Memory B cell (primary cell): ENCODE measurements at places on chromosomes 12 and 14.

GRCh38 chr14:91177073-91178034 is 63.5 kb downstream of the DGLUCY start:
- DNase-seq: peak; percentile 51

DNA sequence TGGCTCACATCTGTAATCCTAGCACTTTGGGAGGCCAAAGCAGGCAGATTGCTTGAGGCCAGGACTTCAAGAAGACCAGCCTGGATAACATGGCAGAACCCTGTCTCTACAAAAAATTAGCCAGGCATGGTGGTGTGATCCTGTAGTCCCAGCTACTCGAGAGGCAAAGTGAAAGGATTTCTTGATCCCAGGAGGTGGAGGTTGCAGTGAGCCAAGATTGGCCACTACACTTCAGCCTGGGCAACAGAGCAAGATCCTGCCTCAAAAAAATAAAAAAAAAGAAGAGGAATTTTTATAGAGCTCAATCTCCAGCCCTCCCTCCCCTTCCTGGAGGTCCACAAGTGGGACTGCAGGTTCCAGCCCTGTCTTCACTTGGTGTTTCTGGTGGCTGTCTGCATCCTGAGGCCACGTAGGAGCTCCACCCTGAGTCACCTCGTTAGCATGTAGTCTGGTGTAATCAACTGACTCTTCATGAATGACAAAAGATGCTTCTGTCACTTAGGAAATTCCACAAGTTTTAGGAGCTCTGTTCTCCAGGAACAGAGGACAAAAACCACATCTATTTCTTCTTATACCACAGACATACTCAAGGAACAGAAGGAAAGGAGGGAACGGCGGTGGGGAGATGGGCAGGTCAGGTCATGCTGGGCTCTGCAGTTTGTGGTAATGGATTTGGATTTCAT is 16.2 kb downstream of the CCDC62 start:
- DNase-seq: no peak

GRCh38 chr12:57613427-57614109 is 2.3 kb downstream of the ARHGEF25 start:
- no peak for DNase-seq

- DNase-seq: no peak
These were observed 42.9 kb upstream of the FAM222A start for GRCh38 chr12:109670731-109671130.

DNA sequence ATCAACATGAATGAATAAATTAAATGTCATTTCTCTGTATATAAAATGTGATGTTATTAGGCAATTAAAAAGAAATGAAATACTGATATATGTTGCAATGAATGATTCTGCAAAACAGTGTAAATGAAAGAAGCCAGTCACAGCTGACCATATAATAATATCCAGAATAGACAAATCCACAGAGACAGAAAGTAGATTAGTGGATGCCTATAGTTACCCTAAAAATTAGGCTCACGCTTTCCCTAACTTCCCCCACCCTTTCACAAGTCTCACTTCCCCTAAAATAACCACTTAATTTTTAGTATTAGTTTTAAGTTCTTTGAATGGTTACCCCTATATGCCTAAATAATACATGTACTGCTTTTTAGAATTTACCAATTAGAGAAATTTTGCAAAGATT is 348.9 kb upstream of the FAR2 start:
- no peak for DNase-seq

DNA sequence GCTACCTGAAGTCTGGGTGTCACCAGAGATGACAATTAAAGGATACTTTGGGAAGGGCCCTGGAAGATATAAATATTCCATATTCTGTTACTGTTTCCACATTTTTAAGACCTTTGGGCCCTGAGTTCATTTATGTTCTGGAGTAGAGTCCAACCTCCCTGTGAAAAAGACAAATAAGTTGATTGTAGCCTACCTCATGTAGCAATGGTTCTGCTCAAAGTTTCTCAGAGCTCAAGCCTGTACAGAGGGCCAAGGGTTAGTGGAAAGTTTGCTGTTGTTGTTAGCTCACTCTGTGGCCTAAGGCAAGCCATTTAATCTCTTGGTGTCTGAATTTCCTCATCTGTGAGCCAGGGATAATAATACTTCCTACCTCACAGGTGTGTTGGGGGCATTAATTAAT is 284.7 kb upstream of the DDHD1 start:
- DNase-seq: no peak

DNA sequence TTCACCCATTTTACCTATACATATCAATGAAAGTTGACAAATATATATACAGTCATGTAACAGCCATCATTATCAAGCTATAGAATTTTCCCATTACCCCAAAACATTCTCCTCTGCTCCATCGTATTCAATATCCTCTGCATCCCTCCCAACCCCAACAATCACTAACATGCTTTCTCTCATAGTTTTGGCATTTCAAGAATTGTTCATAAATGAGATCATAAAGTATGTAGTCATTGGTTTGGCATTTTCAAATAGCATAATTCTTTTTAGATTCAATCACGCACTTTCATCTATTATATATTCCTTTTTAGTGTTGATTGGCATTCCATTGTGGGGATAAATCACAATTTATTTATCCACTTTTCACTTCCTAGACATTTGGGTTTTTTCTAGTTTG is 866.0 kb upstream of the TMEM132C start:
- no peak for DNase-seq

GRCh38 chr14:58944343-58944967 is 244.0 kb upstream of the DAAM1 start:
- no peak for DNase-seq

GRCh38 chr12:119877639-119877948 is 474 bp upstream of the CIT start:
- DNase-seq: no peak

GRCh38 chr12:26938701-26939062 is 412 bp downstream of the FGFR1OP2 start:
- no peak for DNase-seq

DNA sequence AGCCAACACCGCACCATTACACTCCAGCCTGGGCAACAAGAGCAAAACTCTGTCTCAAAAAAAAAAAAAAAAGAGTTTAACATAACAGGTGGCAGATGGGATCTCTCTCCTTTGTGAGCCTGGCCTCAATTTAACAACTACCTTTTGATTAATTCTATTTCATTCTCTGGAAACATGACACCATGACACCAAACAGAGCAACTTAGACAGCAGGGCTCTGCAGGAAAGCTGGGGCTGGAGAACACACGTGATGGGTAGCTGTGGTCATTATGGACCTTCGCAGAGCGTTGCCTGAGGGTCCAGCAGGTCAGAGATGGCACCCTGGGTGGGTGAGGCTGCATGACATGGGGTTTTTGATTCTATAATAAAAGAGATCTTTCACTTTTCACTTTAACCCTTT is 1.7 kb upstream of the DGLUCY start:
- no peak for DNase-seq

DNA sequence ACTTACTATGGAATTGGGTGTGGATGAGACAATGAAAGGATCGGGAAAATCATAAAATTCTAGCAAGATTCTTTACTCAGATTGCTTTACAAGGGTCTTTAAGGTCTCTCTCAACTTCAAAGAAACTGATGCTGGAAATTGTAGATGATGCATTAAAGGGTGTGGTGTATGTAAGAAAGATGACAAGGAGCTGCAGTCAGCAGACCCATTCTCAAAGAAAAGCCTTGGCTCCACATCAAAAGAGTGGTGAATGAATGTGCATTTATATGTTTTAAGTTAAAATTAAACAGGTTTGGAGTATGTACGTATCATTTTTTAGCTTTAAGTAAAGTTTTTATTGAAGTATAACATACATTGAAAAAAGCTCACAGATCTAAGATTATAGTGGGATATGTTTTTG is 194.5 kb downstream of the C12orf75 start:
- no peak for DNase-seq

GRCh38 chr14:51482102-51482501 is 169.6 kb upstream of the FRMD6 start:
- DNase-seq: no peak

DNA sequence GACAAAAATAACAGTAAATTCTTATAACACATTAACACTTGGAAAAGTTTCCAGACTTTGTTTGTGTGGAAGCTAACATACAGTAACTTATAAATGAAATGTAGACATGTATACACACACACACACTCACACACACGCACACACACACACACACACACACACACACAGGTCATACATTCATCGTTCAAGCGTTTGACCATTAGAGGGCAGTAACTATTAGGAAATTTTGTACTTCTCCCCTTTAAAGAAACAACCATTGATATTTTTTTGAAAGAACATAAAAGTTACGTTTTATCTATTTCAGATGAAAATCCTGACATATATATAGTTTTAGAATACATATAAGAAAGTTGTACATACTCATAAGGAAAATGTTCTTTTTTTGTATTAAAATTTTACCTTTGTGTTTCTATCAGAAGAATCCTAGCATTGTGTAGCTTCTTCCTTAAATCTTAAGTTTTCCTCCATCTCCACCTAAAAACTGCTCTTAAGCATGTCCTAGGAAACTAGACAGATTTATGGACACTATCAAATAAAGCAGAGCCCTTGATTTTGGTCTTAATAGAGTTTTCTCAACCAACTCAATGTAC is 29.0 kb downstream of the PTPRQ start:
- no peak for DNase-seq

DNA sequence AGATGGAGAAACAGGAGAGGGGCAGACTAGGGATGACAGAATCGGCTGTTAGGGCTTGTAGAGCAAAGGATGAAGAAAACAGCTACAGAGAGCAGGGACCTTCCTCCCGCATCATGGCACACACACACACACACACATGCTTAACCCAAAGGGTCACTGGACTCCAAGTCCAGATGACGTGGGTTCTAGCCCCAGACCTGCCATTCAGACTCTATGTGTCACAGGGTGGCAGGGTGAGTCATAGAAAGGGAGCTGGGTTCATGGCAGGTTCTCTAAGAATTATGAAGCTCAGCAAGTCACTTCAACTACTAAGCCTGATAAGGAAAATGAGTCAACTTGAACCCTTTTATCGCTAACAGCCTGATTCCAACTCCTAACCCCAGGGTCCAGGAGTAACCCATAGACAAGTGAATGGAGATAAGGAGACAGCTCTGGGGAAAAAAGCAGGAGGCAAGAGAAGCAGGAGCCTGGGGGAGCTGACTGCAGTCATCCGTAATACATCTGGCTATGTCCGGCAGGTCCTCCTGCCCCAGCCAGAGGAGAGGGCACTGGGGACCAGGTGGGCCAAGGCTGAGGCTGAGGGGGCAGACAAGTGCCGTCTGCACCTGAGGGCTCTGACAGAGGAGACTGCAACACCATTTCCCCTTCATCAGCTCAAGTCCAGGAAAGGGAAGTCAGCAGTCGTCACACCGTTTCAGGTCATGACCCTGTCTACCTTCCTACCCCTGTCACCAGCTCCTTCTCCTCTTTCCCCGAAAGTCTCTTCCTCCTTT is 3.6 kb upstream of the TNFRSF1A start:
- DNase-seq: no peak

- DNase-seq: no peak
These were observed 232.0 kb downstream of the GRIN2B start for GRCh38 chr12:13749389-13749788.

- no peak for DNase-seq
These were observed 6.9 kb upstream of the TSPAN8 start for GRCh38 chr12:71164568-71165197.

- DNase-seq: no peak
These were observed 52.2 kb downstream of the SPATA7 start for GRCh38 chr14:88437658-88438057.

DNA sequence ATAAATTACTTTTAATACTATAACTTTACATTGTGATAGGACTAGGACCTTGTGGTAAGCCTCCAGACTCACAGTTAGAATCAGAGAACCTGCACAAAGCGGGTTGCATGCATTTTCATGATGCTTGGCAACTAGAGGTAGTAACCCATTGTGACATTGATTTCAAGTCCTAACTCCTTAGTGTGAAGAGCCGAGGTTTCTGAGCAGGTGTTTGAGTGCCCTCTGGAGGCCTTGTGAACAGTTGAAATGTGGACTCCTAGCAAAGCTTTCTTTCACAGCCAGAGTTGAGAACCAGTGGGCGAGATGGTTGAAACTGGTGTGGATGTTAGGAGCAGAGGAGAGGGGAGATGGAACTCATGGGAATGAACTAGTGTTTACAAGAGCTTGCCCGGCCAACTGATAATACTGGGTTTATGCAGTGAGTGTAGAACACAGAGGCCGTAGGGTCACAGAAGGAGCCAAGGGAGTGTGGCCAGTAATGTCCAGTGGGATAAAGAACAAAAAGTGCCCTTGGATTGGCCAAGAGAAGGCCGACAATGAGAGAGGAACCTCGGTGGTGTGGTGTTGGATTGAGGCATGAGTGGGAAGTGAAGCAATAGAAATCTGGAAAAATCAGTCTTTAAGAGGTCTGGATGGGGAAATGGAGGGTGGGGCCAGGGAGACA is 10.9 kb downstream of the ZNF664 start:
- DNase-seq: peak; percentile 32

DNA sequence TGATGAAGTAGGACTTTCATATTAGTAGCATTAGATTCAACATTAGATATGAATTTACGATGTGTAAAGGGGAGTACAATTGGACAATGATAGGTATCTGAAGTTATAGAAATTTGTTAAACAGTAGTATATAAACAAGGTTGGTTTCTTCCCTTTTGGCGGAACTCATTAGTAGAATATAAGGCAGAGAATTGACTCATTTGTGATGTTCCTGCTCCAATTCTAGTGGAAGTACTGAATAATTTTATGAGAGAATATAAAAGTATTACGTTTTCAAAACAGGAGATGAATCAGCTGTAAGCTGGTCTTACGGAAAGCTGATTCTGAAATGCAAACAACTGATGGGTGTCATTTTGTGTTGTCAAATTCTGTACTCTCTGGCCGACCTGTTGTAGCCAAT is 13.4 kb downstream of the ZC3H14 start:
- no peak for DNase-seq
